ENCODE measurements at places on chromosomes 3 and 15.

- DNase-seq = no peak
Observed at GRCh38 chr15:71448688-71449114, 333.4 kb downstream of the THSD4 start.

GRCh38 chr3:157092230-157092629 lies 67.7 kb downstream of the CCNL1 start:
- no peak for DNase-seq

GRCh38 chr3:29072611-29073010 lies 208.3 kb upstream of the RBMS3 start:
- no peak for DNase-seq

- no peak for DNase-seq
Observed at GRCh38 chr3:152728231-152728980, 106.5 kb upstream of the P2RY1 start.

GRCh38 chr15:41809526-41810220 lies 18.2 kb upstream of the JMJD7 start:
- no peak for DNase-seq

DNA sequence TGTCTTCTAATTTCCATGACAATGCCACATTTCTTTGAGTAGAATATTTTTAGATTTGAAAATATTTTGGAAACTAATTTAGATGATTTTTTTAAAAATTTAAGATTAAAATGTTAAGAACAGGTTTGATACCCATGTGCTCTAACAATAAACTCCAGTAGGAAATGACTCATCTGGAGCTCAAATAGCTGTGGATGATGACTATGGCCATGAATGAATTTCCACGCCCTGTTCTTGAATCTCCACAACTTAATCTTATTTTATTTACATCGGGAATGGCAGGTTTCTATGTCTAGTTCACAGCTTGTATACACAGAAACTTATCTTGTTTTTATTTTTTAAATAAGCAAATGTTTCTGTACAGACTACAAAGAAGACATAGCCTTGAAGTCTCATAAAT lies 726.8 kb downstream of the NAALADL2 start:
- DNase-seq = no peak

Data from stimulated activated CD4-positive, alpha-beta T cell treated with anti-CD3 and anti-CD28 coated beads, TNF-alpha, amount 100 ng/mL, for 4 hours (primary cell).